ENCODE measurements at places on chromosomes 5 and 9.

- DNase-seq: no peak
Measured at GRCh38 chr5:141640698-141641097, 3.9 kb downstream of the RELL2 start.

- DNase-seq: no peak
Measured at GRCh38 chr5:124599028-124599973, 147.1 kb downstream of the ZNF608 start.

DNA sequence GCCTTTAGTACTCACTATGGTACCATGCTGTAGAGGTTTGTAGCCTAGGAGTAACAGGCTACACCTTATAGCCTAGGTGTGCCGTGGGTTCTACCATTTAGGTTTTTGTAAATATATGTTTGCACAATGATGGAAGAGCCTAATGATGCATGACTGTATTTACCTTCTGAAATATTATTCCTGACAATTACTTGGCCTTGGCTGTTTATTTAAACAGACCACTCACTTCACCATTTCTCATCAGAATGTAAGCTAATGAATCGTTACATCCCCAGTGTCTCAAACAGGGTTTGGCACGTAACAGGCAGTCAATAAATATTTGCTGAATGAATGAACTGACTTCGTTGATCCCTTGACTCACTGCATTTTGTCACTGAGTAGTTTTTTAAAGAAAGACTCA, 93.1 kb downstream of the MED27 start:
- peak; percentile 57 for DNase-seq

DNA sequence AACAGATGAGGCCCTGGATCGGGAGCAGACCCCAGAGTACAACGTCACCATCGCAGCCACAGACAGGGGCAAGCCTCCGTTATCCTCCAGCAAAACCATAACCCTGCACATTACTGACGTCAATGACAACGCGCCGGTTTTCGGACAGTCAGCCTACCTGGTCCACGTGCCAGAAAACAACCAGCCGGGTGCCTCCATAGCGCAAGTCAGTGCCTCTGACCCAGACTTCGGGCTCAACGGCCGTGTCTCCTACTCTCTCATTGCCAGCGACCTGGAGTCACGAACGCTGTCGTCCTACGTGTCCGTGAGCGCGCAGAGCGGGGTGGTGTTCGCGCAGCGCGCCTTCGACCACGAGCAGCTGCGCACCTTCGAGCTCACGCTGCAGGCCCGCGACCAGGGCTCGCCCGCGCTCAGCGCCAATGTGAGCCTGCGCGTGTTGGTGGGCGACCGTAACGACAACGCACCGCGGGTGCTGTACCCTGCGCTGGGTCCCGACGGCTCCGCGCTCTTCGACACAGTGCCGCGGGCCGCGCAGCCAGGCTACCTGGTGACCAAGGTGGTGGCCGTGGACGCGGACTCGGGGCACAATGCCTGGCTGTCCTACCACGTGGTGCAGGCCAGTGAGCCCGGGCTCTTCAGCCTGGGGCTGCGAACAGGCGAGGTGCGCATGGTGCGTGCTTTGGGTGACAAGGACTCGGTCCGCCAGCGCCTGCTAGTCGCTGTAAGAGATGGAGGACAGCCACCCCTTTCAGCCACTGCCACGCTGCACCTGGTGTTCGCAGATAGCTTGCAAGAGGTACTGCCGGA, 1.6 kb upstream of the PCDHGA11 start:
- DNase-seq: no peak

DNA sequence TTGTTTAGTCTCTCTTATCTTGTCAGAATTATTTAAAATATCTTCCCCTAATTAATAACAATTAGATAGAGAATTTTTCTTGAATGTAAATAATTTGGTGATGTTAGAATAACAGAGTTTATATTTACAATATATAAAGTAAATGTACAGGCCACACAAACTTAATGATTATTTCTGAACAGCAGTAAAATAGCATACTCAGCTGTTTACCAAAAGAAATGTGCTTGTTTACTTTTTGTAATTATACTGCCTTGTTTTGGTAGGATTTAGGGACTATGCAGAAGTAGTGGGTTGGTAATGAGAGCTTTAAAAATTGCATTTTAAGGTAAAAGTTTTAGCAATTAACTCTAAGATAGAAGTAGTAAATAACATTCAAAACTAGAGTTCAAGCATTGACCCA, 17.4 kb downstream of the NDFIP1 start:
- DNase-seq: no peak
